Breast epithelium (tissue), 4 donors: ENCODE measurements at places on chromosomes 6 and 20. TPM values are rescaled to one million over a fixed set of nuclear protein-coding genes. Genes with fewer than 3 reads are reported as not detected.

DNA sequence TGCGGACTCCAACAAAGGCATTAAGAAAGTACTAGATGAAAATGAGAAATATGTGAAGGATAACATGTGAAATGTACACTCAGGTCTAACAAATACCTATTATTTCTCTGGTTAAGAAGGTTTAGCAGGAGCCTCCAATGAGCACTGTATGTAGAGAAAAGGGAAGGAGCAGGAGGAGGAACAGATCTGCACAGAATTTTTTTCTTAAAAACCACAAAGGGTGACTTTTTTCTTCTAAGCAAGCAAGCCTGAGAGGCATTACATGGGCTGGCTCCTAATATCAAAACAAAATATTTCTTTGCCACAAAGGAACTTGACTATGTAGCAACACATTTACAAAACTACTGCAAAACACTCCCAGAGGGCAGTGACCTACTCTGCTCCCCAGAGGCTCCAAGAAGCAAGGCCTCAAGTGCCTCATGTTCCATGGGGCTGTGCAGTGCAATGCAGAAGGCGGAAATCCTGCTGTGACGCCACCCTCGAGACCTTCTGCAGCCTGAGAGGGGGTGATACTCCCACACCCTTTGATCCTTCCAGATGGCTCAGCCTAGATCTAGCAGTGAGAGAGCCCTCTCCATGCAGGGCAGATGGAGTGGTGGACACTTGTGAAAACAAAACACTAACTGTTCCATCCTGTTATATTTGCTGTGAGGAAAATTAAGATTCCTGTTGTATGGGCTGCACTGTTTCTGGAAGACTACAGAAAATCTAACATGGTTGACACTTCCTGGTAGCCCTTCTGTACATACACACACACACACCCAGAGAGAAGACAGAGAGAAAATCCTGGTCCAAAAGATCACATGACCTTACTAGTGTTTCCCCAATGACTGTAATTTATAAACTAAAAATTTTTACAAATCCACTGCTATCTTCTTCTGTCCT is 36.0 kb upstream of the SMIM29 start:
- H3K36me3 ChIP-seq = no peaks in the 10 kb centered on the region
- no peaks in the 10 kb centered on the region for H3K4me1 ChIP-seq
- no peak for DNase-seq
- no peaks in the 10 kb centered on the region for H3K27me3 ChIP-seq

DNA sequence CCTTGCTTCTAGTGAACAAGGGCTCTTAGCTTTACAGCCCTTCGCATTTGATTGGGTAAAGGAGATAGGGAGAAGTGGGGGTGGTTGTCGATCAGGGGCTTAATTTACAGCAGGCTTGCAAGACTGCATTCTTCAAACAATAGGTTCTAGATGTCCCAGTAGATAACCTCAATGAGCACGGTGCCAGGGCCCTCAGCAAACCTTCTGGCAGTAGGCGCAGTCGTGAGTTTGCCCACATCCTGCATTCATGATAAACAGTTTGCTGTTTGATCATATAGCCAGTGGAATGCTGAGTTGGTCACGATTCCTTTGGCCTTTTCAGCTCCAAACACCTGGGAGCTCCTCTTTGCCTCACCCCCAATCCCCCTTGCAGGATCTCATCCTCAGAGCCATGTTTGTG is 27.5 kb downstream of the SUN5 start:
- no peaks in the 10 kb centered on the region for H3K4me1 ChIP-seq
- H3K27ac ChIP-seq = no peak overlapping the region
- no peaks in the 10 kb centered on the region for H3K27me3 ChIP-seq
- H3K4me3 ChIP-seq = no peak overlapping the region

GRCh38 chr6:33459226-33459625 is 4.8 kb downstream of the ZBTB9 start:
- no peak overlapping the region for H3K4me3 ChIP-seq
- no peak for DNase-seq
- H3K4me1 ChIP-seq = no peaks in the 10 kb centered on the region
- H3K27ac ChIP-seq = no peak overlapping the region
- H3K27me3 ChIP-seq = no peaks in the 10 kb centered on the region

DNA sequence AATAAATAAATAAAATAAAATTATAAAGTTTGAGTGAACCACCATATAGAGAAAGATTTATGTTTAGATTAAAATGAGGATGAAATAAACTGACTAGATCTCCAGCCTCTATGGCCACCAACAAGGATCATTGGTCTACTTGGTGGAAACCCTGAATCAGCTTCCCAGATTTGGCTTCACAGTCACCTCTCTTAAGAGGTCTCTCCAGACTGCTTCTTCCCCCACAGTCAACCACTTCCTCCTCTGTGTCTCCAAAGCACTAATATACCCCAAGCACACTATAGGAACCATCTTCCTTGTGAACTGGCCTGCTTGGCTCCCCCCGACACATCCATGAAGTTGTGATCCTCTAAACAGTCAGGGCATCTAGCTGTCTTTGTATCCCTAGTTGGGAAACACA is 529.6 kb upstream of the RNF217 start:
- no peaks in the 10 kb centered on the region for H3K36me3 ChIP-seq
- H3K27ac ChIP-seq = no peak overlapping the region
- H3K27me3 ChIP-seq = no peaks in the 10 kb centered on the region
- no peaks in the 10 kb centered on the region for H3K4me1 ChIP-seq

GRCh38 chr6:160431791-160432404 is 83.7 kb downstream of the SLC22A3 start:
- DNase-seq = no peak
- no peak overlapping the region for H3K4me3 ChIP-seq
- no peaks in the 10 kb centered on the region for H3K27me3 ChIP-seq

DNA sequence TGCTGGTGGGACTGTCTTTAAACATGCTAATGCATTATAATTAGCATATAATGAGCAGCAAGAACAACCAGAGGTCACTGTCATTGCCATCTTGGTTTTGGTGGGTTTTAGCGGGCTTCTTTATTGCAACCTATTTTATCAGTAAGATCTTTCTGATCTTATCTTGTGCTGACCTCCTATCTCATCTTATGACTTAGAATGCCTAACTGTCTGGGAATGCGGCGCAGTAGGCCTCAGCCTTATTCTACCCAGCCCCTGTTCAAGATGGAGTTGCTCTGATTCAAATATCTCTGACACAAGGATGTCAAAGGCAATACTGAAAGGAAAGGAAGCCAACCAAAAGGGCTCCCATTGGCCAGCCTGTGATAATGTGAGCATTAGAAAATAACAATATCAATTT is 29.8 kb upstream of the SEC63 start:
- DNase-seq = no peak
- H3K36me3 ChIP-seq = no peaks in the 10 kb centered on the region
- no peaks in the 10 kb centered on the region for H3K4me1 ChIP-seq
- H3K27me3 ChIP-seq = no peaks in the 10 kb centered on the region
- no peak overlapping the region for H3K27ac ChIP-seq
- H3K4me3 ChIP-seq = no peak overlapping the region

- no peaks in the 10 kb centered on the region for H3K36me3 ChIP-seq
- no peak for DNase-seq
- H3K27ac ChIP-seq = no peak overlapping the region
- no peaks in the 10 kb centered on the region for H3K4me1 ChIP-seq
- no peaks in the 10 kb centered on the region for H3K27me3 ChIP-seq
These were observed 353.2 kb downstream of the BTBD3 start for GRCh38 chr20:12270863-12271262.

DNA sequence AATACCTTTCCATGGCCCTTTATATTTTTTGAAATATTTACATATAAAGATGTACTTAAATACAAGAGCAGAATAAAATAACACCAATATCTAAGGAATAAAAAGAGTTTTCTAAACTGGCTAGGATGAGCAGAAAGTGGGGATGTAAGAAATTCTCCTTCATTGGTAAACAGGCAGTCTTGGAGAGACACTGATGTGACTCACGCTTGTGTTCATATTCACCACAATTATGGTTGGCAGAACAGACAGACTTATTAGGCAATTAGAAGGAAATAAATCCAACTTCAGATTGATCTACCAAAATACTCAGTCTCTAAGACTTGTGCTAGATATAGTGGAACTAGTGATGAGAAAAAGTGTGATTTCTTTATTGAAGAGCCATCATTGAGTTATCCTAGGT is 463.7 kb downstream of the CDC5L start:
- H3K27ac ChIP-seq = no peak overlapping the region
- no peaks in the 10 kb centered on the region for H3K4me1 ChIP-seq
- H3K27me3 ChIP-seq = no peaks in the 10 kb centered on the region
- no peak overlapping the region for H3K4me3 ChIP-seq
- DNase-seq = no peak

DNA sequence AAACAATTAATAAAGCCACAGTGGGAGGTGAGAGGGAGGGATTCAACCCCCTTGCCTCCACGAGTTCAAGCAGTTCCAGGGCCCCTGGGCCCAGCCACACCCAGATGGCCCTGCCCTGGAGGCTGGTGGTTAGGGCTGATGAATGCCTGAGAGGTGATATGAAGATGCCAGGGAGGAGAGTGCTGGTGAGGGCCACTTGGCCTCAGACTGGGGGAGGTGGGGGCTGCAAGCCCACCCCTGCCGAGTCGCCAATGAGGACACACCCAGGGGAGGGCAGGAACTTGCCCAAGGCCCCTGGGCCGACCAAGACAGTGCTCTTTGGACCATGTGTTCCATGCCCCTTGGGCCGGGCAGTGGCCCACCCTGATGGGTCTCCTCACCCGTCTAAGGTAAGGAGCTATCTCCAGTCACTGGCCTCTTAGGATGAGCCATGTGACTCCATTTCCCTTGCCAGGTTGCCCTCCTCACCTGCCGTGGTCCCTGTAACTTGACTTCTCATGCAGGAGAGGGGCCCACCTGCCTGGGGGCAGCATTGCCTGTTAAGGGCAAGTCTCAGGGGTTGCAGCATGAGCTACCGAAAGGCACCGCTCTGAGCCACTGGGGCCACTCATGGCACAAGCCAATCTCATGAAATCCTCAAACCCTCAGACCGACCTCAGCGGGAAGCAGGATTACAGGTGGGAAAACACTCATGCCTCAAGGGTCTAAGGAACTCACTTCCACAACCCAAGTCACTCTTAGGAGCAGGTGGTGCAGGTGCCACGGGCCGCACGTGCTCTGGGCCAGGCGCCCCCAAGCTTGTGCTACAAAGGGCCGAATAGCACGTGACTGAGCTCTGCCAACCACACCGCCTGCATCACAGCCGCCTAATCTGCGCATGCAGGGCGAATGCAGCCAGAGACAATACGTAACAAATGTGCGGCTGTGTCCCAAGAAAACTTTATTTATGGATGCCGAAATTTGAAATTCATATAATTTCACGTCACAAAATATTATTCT is 147.4 kb upstream of the MLN start:
- no peaks in the 10 kb centered on the region for H3K36me3 ChIP-seq
- no peaks in the 10 kb centered on the region for H3K4me1 ChIP-seq
- DNase-seq = no peak
- no peaks in the 10 kb centered on the region for H3K27me3 ChIP-seq

DNA sequence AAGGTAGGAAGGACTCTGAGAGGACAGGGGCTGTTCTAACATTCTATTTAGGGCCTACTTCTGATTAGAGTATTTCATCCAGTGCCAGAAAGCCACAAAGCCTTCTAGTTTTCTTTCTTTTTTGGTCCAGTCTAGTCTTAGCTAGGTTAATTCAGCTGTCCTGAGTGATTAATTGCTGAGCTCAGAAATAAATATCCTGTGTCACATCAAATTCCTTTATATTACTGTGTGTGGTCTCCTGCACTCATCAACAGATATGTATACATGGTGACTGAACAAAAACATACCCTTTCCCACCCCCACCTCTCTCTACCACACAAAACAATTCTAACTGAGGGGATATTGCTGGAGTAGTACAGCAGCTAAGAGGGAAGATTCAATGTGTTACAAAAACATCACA is 601.5 kb upstream of the NRSN1 start:
- no peak overlapping the region for H3K27ac ChIP-seq
- no peaks in the 10 kb centered on the region for H3K36me3 ChIP-seq
- no peaks in the 10 kb centered on the region for H3K27me3 ChIP-seq

DNA sequence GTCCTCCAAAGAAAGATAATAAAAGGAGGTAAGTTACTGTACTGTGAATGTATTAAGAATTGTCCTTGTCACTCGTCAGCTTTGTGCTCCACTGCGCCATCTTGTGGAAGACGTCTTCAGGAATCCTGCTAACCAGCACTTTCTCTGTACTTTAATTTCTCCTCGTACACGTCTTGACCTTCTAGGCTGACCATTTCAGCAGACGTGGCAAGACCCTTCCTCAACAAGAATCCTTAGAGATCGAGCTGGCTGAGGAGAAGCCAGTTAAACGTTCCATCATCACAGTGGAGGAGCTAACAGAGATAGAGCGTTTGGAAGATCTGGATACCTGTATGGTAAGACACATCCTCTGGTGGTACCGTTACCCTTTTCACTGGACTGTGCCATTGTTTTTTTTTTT is 95.5 kb upstream of the SCGN start:
- DNase-seq = peak; percentile 58
- no peaks in the 10 kb centered on the region for H3K36me3 ChIP-seq
- no peak overlapping the region for H3K4me3 ChIP-seq
- no peak overlapping the region for H3K27ac ChIP-seq
- H3K4me1 ChIP-seq = no peaks in the 10 kb centered on the region

GRCh38 chr6:12327391-12327790 is 37.2 kb downstream of the EDN1 start:
- no peak for DNase-seq
- no peaks in the 10 kb centered on the region for H3K36me3 ChIP-seq
- no peaks in the 10 kb centered on the region for H3K4me1 ChIP-seq

DNA sequence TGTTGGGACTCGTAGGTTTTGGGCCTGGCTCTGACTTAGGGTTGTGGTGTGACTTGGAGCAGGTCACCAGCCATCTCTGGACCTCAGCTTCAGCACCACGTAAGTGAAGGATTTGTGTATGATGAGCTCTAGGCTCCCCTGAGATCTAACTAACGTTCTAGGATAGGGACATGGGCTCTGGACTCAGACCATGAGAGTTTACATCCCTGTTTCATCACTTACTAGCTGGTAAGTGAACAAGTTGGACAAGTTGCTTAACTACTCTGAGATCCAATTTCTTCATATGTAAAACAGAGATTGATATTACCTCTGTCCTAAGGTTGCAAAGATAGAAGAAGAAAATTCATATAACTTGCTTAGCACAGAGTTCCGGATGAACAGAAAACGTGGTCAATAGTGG is 20.3 kb upstream of the PNPLA1 start:
- no peaks in the 10 kb centered on the region for H3K27me3 ChIP-seq
- no peaks in the 10 kb centered on the region for H3K4me1 ChIP-seq
- no peaks in the 10 kb centered on the region for H3K36me3 ChIP-seq
- H3K27ac ChIP-seq = no peak overlapping the region
- H3K4me3 ChIP-seq = no peak overlapping the region
- DNase-seq = no peak

Gene CPXM1
- total RNA-seq = 28.5 TPM

Gene MAD2L1BP
- 53.0 TPM for total RNA-seq

Gene BMP2
- total RNA-seq = 5.0 TPM

Gene CYP21A2
- 1.6 TPM for total RNA-seq

Gene TP53TG5
- total RNA-seq = 1.3 TPM
